ENCODE measurements at places on chromosomes 16 and 17. TPM values are rescaled to one million over a fixed set of nuclear protein-coding genes. Genes with fewer than 3 reads are reported as not detected.

DNA sequence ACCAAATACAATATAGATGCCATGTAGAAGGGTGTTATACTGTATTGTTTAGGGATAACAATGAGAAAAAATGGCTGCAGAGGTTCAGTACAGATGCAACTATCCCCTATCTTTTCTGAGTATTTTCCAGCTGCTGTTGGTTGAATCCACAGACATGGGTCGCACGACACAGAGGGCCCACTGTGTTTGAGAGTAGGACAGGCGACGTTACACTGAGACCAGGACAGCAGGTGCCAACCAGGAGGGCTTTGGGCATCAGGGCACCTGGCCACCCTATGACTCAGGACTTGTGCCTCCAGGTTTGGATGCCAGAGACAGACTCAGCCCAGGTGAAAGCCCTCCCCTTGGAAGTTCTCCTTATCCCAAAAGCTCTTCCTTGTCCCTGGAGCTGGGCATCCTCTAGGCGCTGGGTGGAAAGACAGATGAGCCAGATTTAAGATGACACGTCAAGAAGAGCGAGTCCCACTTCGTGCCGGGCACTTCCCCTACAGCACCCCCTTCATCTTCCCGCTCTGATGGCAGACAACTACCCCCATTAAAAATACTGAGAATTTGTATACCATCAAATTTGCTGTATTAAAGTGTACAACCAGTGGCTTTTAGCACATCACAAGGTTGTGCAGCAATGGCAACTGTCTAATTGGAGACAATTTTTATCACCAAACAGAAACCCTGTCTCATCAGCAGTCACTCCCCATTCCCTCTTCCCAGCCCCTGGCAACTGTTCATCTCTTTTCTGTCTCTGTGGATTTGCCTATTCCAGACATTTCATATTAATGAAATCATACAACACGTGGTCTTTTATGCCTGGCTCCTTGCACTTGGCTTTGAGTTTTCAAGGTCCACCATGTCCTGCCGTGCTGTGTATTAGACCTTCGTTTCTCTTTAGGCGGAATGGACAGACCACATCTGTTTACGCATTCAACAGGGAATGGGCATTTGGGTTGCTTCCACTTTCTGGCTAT, 30.6 kb downstream of the TNFRSF13B start:
- no peak overlapping the region for H3K4me3 ChIP-seq
- H3K27me3 ChIP-seq: no peaks in the 10 kb centered on the region
- H3K4me1 ChIP-seq: no peaks in the 10 kb centered on the region
- H3K36me3 ChIP-seq: no peaks in the 10 kb centered on the region

- H3K36me3 ChIP-seq: peaks cover 53% of the 10 kb centered on the region
- peaks cover 47% of the 10 kb centered on the region for H3K4me1 ChIP-seq
- H3K27ac ChIP-seq: no peak overlapping the region
- DNase-seq: no peak
- H3K27me3 ChIP-seq: no peaks in the 10 kb centered on the region
These were observed 2.5 kb downstream of the FUS start for GRCh38 chr16:31182391-31182790.

DNA sequence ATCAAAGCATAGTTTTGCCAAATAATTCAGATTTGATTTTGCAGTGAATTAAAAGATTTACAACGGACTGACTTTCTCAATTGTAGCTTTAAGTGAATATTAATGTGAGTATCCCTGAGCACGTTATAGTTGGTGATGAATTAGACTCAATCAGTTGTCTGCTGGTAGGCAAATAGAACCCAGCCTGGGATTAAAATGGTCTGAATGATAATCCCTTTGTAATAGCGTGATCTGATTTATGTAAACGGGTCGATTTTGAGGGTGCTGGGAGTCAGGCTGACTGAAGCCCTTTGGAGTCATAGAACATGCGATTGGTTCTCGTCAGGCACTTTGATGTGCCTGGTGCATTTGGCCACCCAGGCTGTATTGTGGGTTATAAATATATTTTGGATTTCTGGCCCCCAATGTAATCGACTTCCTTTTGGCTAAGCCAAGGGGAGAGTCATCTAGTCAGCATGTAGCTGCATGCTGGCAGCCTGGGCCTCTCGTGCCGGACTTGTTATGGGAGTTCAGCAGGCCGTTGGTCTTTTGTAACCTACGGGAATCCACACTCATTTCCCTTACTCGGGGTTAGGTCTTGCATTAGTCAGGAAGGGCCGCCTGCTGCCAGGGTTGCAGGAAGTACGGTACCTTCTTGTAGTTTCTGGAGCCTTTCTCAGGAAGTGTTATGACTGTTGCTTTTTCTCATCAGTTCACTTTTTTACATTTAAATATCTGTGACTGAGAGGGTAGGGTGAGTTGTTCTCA, 5.4 kb downstream of the PGS1 start:
- no peaks in the 10 kb centered on the region for H3K36me3 ChIP-seq
- peak overlapping the region; percentile 81 for H3K27ac ChIP-seq
- H3K4me3 ChIP-seq: no peak overlapping the region
- peak; percentile 71 for DNase-seq
- H3K4me1 ChIP-seq: peaks cover 67% of the 10 kb centered on the region

GRCh38 chr17:58001461-58002124, 5.5 kb downstream of the SRSF1 start:
- H3K4me3 ChIP-seq: no peak overlapping the region
- no peak for DNase-seq
- H3K4me1 ChIP-seq: peaks cover 29% of the 10 kb centered on the region
- H3K36me3 ChIP-seq: peaks cover 81% of the 10 kb centered on the region

DNA sequence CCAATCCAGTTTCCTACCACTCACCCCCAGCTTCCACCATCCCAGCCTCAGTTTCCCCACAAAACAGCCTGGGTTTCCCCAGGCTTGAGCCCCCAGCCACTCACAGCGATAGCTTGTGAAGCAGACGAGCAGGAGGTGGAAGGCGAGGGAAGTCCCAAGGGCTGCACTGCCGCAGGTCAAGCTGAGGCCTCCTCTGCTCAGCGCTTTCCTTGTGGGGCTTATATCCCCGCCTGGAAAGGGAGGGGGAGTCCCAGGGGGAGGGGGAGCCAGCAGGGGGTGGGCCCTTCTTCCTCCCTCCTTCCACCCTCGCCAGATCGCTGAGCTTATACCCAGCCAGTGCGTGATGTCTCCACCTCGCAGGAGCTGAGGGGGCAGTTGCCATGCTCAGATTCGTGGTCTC, at the start of gene PYY:
Gene PYY, minus strand, starts transcription at position 195 of the 400 bp plus-strand sequence. CDS start 457 bp downstream, outside the sequence.
- H3K27me3 ChIP-seq: peaks cover 40% of the 10 kb centered on the region
- peaks cover 9% of the 10 kb centered on the region for H3K4me1 ChIP-seq
- DNase-seq: no peak
- H3K36me3 ChIP-seq: no peaks in the 10 kb centered on the region
- no peak within 1 kb of the TSS for H3K27ac ChIP-seq
- peak within 1 kb of the TSS; percentile 25 for H3K4me3 ChIP-seq

Gene KCNJ18
- polyA plus RNA-seq: not detected

DNA sequence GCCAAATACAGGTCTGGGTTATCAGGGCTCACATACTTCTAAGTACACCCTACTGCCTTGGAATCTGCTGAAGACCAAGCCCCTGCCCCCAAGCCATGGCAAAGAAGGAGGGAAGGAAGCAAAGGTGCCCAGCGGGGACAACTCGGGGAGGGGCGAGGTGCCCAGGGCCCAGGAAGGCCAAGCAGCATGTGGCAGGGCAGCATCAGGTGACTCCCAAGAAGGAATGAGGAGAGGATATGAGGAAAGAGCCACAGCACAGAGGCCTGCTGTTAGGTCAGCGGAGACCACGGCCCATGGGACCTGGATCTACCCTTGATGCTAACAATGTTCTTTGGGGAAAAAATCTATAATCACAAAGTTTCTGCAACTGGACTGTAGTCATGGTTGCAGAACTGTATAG, 142.6 kb upstream of the CRHR1 start:
- no peak for DNase-seq
- peaks cover 11% of the 10 kb centered on the region for H3K36me3 ChIP-seq
- H3K4me3 ChIP-seq: no peak overlapping the region
- no peak overlapping the region for H3K27ac ChIP-seq
- H3K27me3 ChIP-seq: peaks cover 5% of the 10 kb centered on the region
- no peaks in the 10 kb centered on the region for H3K4me1 ChIP-seq

- no peaks in the 10 kb centered on the region for H3K36me3 ChIP-seq
- H3K4me1 ChIP-seq: peaks cover 39% of the 10 kb centered on the region
- H3K27me3 ChIP-seq: peaks cover 27% of the 10 kb centered on the region
These were observed 13.9 kb upstream of the OR1F1 start for GRCh38 chr16:3173892-3174617.

Gene AATK
- polyA plus RNA-seq: 1.7 TPM

DNA sequence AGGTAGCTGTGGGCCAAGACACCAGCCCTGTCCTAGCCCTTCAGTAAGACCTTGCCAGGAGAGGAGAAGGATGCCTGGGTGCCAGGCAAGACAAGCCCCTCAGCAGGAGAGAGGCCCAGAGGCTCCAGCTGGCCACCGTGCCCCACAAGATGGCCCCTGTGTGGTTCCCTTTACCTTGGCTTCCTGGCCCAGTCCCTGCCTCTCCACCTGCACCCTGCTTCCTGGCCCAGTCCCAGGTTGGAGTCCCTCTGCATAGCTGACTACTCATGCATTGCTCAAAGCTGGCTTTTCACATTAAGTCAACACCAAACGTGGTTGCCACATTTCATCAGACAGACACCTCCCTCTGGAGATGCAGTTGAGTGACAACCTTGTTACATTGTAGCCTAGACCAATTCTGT, 4.0 kb downstream of the SYNGR3 start:
- DNase-seq: no peak
- no peak overlapping the region for H3K27ac ChIP-seq
- peaks cover 21% of the 10 kb centered on the region for H3K36me3 ChIP-seq
- H3K4me3 ChIP-seq: no peak overlapping the region
- peaks cover 7% of the 10 kb centered on the region for H3K27me3 ChIP-seq
- peaks cover 43% of the 10 kb centered on the region for H3K4me1 ChIP-seq

Gene GINS2
- 2.9 TPM for polyA plus RNA-seq

Gene POLR3K
- polyA plus RNA-seq: 10.7 TPM

DNA sequence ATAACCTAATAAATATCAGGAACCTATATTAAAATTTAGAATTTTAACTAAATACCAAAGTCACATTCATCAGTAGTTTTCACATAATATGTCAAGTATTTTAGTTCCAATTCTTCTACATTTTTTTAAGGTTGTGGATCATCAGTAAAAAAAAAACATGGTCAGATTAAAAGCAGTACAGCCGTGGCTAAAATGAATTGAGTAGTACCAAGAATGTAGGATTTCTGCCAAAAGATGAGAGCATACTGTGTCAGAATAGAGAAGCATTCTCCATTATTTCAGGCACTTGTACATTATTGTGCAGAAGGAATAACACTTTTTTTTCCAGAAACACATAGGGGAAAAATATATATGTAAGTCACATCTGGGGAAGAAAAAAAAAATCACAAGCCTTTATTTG, 1176.1 kb downstream of the CDH11 start:
- no peaks in the 10 kb centered on the region for H3K36me3 ChIP-seq
- no peaks in the 10 kb centered on the region for H3K4me1 ChIP-seq
- no peak overlapping the region for H3K4me3 ChIP-seq
- peak; percentile 5 for DNase-seq

DNA sequence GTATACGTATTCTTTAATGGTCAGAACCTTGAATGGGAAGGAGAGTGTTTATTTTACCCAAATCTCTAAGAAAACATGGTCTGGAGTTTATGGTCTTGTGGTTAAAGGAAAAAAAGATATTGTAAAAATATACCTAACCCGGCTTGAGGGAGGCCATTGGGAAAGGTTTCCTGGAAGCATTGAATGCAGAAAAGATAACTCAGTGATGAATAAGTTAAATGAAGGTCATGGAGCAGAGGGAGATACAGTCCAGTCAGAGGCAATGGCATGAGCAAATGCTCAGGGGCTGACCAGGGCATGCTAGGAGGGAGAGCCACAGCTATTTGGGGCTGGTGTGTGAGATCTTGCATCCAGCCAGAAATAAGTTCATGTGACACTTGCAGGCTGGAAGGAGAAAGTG, 430.4 kb upstream of the CDH5 start:
- H3K4me1 ChIP-seq: no peaks in the 10 kb centered on the region
- H3K27ac ChIP-seq: no peak overlapping the region
- DNase-seq: no peak
- no peak overlapping the region for H3K4me3 ChIP-seq

DNA sequence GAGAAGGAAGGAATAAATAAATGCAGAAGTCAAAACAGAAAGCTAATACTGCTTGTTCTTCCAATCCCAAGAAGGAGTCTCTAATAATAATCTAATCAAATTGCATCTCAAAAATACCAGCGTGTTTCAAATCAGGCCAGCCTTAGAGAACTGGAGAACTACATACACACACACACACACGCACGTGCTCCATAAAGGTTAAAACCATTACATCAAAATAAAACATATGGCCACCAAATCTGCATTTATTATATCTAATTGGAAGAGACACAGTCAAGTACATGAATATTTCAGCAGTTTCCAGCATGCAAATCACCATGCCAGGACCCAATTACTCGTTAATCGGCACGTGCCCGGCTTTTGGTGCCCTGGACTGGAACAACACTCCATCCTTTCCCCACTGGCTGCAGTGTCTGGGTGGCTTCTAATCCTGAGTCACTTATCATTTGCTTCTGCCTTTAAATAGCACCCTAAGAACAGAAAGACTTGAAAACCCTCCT, 20.4 kb upstream of the KDM8 start:
- no peaks in the 10 kb centered on the region for H3K4me1 ChIP-seq
- H3K36me3 ChIP-seq: no peaks in the 10 kb centered on the region
- no peaks in the 10 kb centered on the region for H3K27me3 ChIP-seq
- no peak overlapping the region for H3K4me3 ChIP-seq
- no peak for DNase-seq

Gene CES3
- polyA plus RNA-seq: 2.8 TPM

- H3K27ac ChIP-seq: no peak overlapping the region
- H3K4me1 ChIP-seq: peaks cover 27% of the 10 kb centered on the region
- no peak overlapping the region for H3K4me3 ChIP-seq
- peaks cover 4% of the 10 kb centered on the region for H3K27me3 ChIP-seq
- H3K36me3 ChIP-seq: no peaks in the 10 kb centered on the region
These were observed 27.1 kb upstream of the MGAT5B start for GRCh38 chr17:76840884-76841775.

- no peaks in the 10 kb centered on the region for H3K36me3 ChIP-seq
- no peak overlapping the region for H3K4me3 ChIP-seq
- H3K27ac ChIP-seq: no peak overlapping the region
- no peaks in the 10 kb centered on the region for H3K27me3 ChIP-seq
- peaks cover 6% of the 10 kb centered on the region for H3K4me1 ChIP-seq
- DNase-seq: no peak
These were observed 101.1 kb downstream of the SHISA6 start for GRCh38 chr17:11342138-11342537.

GRCh38 chr17:51000835-51001638, 119.6 kb downstream of the SPAG9 start:
- peak; percentile 87 for DNase-seq
- no peaks in the 10 kb centered on the region for H3K27me3 ChIP-seq
- H3K27ac ChIP-seq: no peak overlapping the region
- H3K4me3 ChIP-seq: no peak overlapping the region
- peaks cover 100% of the 10 kb centered on the region for H3K36me3 ChIP-seq

Data from stomach (tissue), 19 donors.